ENCODE measurements at places on chromosomes 11 and 22. TPM values are rescaled to one million over a fixed set of nuclear protein-coding genes. Genes with fewer than 3 reads are reported as not detected.
A peak's percentile ranks its signal among the peaks of the same experiment; 100 is the strongest.

The DENND6B gene
- polyA plus RNA-seq, result 1.2 TPM

The OR8G5 gene
- polyA plus RNA-seq, result not detected

The DAGLA gene
- polyA plus RNA-seq, result 6.2 TPM

The MLC1 gene
- 0.23 TPM for polyA plus RNA-seq

The GAS2L1 gene
- polyA plus RNA-seq, result 27.5 TPM

The AQP11 gene
- polyA plus RNA-seq, result 1.8 TPM

The APOA4 gene
- 5.3 TPM for polyA plus RNA-seq

DNA sequence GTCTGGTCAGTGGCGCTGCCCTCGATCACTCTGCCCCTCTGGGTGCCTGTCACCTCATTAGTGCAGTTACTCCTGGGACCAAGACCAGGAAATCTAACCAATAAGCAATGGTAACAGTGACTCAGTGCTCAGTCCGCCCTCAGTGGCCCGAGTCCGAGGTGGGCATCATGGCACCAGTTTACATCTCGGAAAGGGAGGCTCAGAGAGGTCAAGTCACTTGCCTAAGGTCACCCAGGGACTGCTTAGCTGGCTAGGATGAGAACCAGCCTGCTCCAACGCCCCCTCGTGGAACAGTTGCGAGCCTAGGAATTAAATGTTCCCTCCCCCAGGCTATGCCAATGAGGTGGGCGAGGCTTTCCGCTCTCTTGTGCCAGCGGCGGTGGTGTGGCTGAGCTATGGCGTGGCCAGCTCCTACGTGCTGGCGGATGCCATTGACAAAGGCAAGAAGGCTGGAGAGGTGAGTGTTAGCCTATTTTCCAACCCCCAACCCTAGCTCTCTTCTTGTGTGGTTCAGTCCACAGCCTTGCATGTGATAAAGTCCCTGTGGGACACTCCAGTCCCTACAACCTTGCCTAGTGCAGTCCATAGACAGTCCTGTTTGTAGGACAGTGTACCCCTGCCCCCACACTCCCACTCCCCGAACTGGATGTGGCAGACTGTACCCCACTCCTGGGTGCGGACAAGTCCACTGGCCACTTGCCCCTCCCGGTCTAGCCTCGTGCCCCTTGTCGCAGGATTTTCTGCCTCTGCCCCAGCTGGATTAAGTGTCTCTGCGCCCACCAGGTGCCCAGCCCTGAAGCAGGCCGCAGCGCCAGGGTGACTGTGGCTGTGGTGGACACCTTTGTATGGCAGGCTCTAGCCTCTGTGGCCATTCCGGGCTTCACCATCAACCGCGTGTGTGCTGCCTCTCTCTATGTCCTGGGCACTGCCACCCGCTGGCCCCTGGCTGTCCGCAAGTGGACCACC lies 1.1 kb downstream of the MTFP1 start:
- DNase-seq, result peak; percentile 84
- H3K27me3 ChIP-seq, result no peaks in the 10 kb centered on the region
- peak overlapping the region; percentile 72 for H3K27ac ChIP-seq
- H3K36me3 ChIP-seq, result no peaks in the 10 kb centered on the region
- peaks cover 43% of the 10 kb centered on the region for H3K4me1 ChIP-seq
- H3K4me3 ChIP-seq, result peak overlapping the region; percentile 65

DNA sequence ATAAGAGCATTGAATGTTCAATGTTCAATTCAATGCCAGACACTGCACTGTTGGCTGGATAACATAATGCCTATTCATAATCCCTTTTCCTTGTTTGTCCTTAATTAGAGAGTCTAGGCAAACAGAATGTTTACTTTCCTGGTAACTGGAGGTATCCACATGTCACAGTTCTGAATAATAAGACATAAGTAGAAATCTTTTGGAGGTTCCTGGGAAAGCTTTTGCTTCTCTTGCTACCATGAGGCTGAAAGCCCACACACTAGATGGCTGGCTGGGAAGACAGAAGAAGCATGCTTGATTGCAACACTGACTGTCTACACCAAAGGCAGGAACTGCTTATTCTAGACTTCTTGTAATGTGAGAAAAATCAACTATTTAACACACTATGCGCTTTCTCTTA lies 79.5 kb downstream of the GAB2 start:
- no peaks in the 10 kb centered on the region for H3K27me3 ChIP-seq
- no peak for DNase-seq
- H3K27ac ChIP-seq, result no peak overlapping the region
- H3K4me3 ChIP-seq, result no peak overlapping the region
- H3K4me1 ChIP-seq, result peaks cover 9% of the 10 kb centered on the region

DNA sequence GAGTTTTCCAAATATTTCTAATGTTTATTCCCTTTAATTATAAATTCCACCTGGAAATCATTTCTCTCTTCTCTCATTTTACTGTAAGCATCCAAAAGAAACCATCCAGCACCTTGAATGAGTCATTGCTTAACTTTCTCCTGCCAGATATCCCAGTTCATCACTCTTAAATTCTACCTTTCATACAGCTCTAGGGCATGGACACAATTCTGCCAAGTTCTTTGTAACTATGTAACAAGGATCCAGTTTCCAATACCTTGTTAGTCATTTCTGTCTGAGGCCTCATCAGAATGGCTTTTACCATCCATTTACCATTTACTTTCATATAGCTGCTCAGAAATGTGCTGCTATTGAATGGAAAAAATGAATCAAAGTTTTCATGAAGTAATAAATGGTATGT lies 455.4 kb upstream of the TENM4 start:
- no peaks in the 10 kb centered on the region for H3K27me3 ChIP-seq
- no peaks in the 10 kb centered on the region for H3K36me3 ChIP-seq
- no peak for DNase-seq
- H3K4me3 ChIP-seq, result no peak overlapping the region
- peaks cover 7% of the 10 kb centered on the region for H3K4me1 ChIP-seq

- no peak overlapping the region for H3K27ac ChIP-seq
- H3K4me1 ChIP-seq, result no peaks in the 10 kb centered on the region
- H3K36me3 ChIP-seq, result no peaks in the 10 kb centered on the region
- no peak overlapping the region for H3K4me3 ChIP-seq
- no peaks in the 10 kb centered on the region for H3K27me3 ChIP-seq
Observed at GRCh38 chr11:47998733-47999359, 18.5 kb downstream of the PTPRJ start.

DNA sequence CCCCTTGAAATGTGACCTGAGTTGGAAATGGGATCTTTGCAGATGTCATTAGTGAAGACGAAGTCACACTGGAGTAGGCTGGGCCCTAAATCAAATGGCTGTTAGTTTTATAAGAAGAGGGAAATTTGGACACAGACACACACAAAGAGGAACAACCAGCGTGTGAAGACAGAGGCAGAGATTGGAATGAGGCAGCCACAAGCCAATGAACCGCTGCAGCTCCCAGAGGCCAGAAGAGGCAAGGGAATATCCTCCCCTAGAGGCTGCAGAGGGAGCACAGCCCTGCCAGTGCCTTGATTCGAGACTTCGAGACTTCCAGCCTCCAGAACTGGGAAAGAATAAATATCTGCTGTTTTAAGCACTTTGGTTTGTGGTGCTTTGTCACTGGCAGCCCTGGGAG lies 484.5 kb downstream of the MN1 start:
- H3K36me3 ChIP-seq, result no peaks in the 10 kb centered on the region
- no peaks in the 10 kb centered on the region for H3K27me3 ChIP-seq
- no peak for DNase-seq
- no peak overlapping the region for H3K4me3 ChIP-seq
- H3K27ac ChIP-seq, result no peak overlapping the region
- peaks cover 18% of the 10 kb centered on the region for H3K4me1 ChIP-seq

- H3K36me3 ChIP-seq, result peaks cover 21% of the 10 kb centered on the region
- H3K27me3 ChIP-seq, result no peaks in the 10 kb centered on the region
- peaks cover 23% of the 10 kb centered on the region for H3K4me1 ChIP-seq
- DNase-seq, result no peak
- H3K4me3 ChIP-seq, result no peak overlapping the region
Observed at GRCh38 chr22:45334528-45334927, 24.8 kb downstream of the FAM118A start.

DNA sequence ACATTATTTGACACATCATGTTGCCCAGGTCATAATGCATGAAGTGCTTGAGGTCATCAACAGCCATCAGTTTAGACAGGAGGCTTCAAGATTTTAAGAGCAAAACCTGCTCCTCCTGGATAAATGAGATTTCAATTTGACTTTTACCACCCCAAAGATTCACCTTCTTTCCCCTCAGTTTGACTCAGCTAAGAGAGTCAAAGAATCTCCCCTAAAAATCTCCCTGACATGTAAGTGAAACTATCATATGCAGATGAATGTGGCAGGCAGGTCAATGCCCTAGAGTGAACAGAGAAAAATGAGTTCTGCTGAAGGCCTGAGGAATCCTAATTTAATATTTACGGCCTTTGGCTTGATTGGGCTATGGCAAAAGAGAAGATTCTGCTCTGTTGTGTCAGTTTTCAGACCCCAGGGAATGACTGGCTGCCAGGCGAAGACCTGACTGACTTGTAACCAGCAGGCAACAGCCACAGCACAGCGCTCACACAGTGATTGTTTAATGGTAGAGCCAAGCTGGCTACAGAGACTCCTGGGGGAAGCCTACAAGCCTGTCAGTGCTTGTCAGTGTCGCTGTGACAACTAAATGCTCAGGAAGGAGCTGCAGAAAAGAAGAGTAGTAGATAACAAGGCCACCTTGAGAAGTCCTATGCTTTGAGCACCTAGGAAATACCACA lies 491.2 kb upstream of the LRRC4C start:
- no peaks in the 10 kb centered on the region for H3K4me1 ChIP-seq
- no peak for DNase-seq
- no peak overlapping the region for H3K4me3 ChIP-seq
- H3K27me3 ChIP-seq, result no peaks in the 10 kb centered on the region

DNA sequence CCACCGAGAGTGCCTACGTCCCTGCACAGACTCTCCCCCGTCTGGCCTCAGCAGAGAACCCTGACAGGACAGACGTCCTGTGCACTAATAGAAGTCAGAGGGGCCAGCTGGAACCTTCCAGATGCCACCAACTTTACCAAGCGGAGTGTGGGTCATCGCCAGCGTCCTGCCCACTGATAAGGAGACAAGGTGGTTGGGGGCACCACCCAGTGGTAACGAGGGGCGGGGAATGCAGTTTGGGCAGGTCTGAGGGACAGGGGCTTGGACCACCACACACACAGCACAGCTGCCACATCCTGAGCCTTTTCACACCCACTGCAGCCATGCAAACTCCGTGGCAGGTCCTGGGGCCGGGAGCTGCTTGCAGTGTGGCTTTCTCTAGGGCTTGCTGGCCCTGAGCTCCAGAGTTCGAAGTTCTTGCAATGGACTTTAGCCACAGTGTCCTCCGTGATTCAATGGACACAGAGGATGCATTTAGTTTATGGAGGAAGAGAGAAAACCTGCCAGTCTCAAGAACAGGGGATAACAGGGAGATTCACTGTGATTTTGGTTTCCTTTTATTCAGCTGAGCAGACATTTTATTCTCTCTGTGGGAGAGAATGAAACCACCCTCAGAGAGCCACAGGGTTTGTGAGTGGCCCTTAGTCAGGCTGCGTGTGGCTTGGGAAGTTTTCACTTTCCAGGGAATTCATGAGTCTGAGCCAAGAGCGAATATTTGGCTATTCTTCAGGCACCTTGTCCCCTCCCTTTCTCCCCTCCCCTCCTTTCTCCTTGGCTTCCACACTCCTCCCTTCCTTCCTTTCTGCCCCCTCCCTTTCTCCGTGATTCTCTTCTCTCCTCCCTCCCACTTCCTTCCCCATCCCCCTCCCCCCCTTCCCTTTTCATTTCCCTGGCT lies 13.1 kb downstream of the MRGPRG start:
- no peak overlapping the region for H3K4me3 ChIP-seq
- DNase-seq, result no peak
- peaks cover 26% of the 10 kb centered on the region for H3K4me1 ChIP-seq
- H3K27ac ChIP-seq, result no peak overlapping the region

DNA sequence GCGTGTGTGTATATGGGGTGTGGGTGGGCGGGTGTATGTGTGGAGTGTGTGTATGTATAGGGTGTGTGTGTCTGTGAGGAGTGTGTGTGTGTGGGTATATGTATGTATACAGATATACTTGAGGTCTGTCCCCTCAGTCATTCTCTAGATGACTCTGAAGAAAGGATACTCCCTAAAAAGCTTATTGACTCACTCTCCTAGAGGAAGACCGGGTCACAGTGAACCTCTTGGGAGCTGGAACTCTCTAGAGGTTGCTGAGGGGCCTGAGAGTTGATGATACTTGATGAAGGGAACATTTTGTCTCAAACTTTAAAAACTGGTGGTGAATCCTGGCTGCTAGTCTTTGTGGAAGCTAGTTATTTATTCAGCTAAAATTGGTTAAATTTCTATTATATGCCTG lies 15.1 kb downstream of the STX3 start:
- H3K4me1 ChIP-seq, result no peaks in the 10 kb centered on the region
- H3K36me3 ChIP-seq, result no peaks in the 10 kb centered on the region
- no peak overlapping the region for H3K27ac ChIP-seq
- no peak overlapping the region for H3K4me3 ChIP-seq
- no peaks in the 10 kb centered on the region for H3K27me3 ChIP-seq

GRCh38 chr11:76792505-76793264 lies 9.5 kb downstream of the TSKU start:
- no peaks in the 10 kb centered on the region for H3K4me1 ChIP-seq
- no peaks in the 10 kb centered on the region for H3K36me3 ChIP-seq
- peak; percentile 49 for DNase-seq
- no peak overlapping the region for H3K4me3 ChIP-seq
- no peak overlapping the region for H3K27ac ChIP-seq

Measured in sigmoid colon (tissue), 7 donors.